ENCODE measurements at places on chromosomes 4 and X.

- no peak for DNase-seq
Measured at GRCh38 chr4:126701756-126702155, 931.0 kb upstream of the INTU start.

DNA sequence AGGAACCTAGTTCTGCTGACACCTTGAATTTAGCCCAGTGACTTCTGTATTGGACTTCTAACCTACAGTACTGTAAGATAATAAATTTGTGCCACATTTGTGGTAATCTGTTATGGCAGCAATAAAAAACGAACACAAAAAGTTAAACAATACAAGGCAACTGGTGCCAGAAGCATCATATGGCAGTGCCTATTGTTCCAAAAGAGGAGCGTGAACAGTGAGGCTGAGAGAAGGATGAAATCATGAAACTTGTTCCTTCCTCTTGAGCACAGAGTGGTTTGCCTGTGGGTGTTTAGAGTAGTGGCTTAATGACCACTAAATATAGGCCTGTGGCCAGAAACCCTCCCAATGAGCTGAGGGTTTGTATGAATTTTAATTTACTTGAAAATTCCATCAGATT lies 69.7 kb upstream of the PGRMC2 start:
- DNase-seq = no peak

GRCh38 chrX:20427173-20427770 lies 160.6 kb upstream of the RPS6KA3 start:
- DNase-seq = no peak

GRCh38 chrX:143472347-143472938 lies 44.8 kb downstream of the SPANXN3 start:
- DNase-seq = no peak

- no peak for DNase-seq
Measured at GRCh38 chr4:133776961-133777360, 424.6 kb downstream of the PABPC4L start.

- no peak for DNase-seq
Measured at GRCh38 chrX:119041175-119041574, 31.6 kb upstream of the CT47C1 start.

DNA sequence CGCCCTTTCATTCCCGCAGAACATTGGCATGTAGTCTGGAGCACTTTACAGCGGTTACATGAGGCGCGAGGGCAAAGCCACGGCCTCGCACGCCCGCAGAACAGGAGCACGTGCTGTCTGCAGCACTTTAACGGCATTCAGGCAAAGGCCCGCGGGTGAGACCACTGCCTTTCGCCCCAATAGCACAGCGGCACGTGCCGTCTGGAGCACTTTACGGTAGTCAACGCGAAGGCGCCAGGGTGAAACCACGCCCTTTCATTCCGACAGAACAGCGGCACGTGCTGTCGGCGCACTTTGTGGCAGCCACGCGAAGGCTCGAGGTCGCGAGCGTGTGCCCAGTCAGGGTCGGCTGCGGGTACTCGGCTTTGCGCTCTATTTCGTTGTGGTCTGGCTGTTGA lies at the start of gene MPC1L:
MPC1L (plus strand) TSS at position 290 of the 398 bp plus-strand sequence. CDS start 138 bp downstream, outside the sequence.
- DNase-seq = no peak

DNA sequence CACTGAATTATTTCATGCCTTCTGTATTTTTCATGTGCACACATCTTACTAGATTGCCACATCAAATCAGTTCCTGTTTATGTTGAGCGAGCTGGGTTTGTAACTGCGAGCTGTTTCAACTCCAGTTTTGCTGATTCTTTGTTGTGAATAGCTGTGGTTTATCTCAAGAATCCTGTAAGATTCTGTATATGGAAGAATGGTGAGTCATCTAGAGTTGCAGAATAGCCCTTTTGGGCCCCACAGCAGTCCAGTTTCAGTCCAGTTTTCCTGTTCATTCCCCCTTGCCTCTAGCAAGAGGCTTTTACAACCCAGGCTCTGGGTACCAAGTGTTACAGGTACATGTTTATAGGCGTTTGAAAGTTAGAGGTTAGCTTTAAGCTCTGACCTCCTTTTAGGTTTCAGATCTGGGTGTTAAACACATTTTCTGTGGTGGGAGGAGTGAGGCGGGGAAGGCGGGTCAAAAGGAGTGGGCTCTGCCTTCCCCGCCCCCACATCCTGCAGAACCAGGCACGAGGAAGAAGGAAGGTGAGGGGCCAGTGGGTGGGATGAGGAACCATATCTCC lies 32.7 kb downstream of the TBC1D14 start:
- peak; percentile 67 for DNase-seq

GRCh38 chr4:156803056-156803455 lies 168.5 kb downstream of the PDGFC start:
- no peak for DNase-seq

DNA sequence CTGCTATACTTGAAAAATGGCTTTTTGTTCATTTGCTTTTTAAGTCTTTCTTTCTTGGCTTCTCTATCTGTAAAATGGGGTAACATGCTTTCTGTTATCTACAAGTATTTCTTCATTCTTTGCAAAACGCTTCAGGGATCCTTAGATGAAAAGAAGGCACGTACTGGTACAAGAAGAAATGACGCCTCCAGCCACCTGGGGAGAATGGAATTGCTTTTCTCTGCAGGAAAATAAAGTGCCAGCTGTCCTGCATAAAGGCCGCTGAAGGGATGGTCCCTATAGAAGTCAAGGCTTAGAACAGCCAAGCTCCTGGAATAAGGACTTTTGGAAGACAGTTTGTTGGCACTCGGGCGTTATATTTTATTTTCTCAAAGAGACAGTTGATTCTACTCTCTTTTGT lies 210.8 kb upstream of the RASGEF1B start:
- no peak for DNase-seq

DNA sequence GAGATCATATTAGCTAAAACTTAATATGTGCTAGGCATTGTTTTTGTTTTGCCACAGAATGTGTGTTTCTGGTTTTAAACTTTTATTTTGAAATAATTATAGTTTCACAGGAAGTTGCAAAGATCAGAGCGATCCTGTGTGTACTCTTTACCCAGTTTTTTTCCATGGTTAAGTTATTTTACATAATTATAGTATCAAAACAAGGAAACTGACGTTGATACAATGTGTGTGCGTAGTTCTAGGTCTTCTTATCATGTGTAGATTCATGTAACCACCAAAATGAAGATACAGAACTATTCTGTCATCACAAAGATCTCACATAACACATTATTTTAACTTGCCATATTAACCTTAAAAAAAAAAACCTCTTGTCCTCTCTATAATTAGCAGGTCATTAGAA lies 69.2 kb downstream of the BLTP1 start:
- no peak for DNase-seq

DNA sequence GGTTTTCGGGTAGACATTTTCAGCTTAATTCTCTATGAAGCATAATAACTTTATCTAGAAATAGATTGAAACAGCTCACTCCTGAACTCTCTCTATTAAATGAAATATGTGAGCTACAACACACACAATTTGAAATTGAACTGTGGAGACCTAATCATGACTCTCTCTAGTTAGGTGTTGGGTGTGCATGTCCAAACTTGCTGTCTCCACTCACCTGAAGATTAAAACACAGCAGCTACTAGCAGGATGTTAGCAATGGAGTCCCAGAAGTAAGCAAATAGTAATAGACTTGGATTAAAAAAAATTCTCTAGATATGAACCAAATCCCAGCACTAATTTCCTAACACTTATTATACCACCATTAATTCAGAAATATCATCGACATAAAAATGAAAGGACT lies 173.1 kb downstream of the FSTL5 start:
- DNase-seq = no peak

DNA sequence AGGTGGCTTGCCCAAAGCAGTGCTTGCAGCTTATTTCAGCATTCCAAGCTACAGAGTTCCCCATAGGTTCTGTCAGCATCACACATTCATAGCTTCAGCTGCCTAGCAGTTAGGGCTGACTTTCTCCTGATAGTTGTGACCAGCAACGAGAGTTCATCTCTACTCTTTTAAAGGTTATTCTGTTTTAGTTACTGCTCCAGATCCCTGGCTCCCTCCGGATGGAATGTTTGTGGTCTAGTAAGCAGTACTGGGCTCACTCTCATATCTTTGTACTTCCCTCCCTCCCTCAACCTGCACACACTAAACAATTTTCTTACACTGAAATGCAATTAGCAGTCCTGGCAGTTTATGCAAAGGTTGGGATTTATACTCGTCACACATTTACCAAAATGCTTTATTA lies 43.9 kb downstream of the PTTG2 start:
- no peak for DNase-seq

DNA sequence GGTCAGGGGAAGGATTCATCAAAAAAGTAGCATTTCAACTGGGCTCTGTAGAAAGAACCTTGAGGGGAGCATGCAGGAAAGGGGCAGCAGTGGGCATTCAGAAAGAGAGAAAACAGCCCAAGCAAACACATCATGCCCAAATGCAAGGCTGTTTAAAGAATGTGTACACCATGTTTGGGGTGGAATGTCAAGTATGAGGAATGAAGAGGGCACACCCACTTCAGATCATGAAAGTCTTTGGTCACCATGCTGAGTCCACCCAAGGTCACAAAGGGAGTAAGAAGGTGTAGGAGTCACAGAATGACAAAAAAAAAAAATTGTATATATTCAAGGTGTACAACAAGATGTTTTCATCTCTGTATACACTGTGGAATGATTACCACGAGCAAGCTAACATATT lies 9.4 kb downstream of the S100G start:
- no peak for DNase-seq

DNA sequence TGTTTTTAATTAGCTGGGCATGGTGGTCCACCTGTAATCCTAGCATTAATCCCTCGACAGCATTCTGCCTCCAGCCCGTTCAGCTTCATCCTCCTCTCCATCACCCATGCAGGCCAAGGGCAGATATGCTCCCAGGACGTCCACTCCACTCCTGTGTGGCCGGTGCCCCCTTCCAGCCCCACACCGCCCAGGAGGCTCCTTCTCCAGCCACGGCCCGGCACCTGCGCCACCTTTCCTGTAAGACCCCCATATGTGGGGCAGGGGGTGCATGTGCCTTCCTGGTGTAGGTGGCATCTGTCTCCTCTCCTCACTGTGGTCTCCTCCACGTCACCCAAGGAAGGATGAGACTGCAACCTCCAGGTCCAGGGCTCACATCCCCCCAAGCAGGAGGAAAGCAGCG lies 57.0 kb upstream of the MXD4 start:
- no peak for DNase-seq

Measured in activated CD4-positive, alpha-beta memory T cell treated with anti-CD3 and anti-CD28 coated beads for 36 hours (primary cell).